ENCODE measurements at places on chromosomes 5 and 9.

GRCh38 chr9:4678679-4679267 lies 596 bp upstream of the CDC37L1 start:
- DNase-seq: no peak

DNA sequence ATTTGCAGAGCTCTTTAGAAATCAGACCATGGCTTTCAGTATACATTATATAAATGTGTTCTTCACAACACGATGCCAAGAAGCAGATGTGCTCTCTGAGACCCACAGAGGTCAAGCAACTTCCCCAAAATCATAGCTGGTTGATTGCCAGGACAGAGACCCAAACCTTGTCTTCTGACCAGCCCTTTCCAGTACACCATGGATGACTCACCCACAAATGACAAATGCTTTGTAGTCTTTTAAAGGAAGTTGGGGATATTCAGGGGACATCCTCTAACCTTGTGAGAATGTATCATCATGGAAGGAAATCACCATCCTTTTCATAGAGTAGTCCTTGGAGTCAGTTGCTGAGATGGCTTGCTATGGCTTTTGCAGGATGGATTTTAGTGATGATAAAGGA lies 30.1 kb downstream of the ZNF462 start:
- no peak for DNase-seq

DNA sequence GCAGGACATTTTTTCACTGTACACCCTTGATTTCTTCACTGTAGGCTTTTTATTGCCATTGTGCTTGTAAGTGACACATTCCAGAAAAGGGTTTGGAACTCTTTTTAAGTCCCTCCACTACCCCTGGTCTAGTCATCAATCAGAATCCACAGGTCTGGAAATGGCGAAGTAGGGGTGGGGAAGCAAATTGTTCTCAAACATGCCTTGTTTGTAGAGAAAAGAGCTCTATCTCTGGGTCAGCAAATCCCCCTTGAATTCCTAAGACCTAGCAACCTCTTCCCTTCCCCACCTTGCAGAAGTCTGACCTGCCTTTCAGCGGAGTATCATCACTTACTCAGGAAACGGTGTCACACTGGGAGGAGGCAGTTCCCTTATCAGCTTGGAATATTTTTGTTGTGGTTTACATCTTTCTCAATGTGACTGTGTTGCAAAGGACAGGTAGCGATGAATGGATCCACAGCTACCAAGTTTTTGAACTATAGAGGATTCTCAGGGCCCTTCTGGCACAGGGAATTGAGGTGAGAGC lies 3.2 kb downstream of the SH3RF2 start:
- no peak for DNase-seq

GRCh38 chr5:65127161-65127901 lies 354.4 kb downstream of the ADAMTS6 start:
- no peak for DNase-seq

GRCh38 chr5:169063316-169063953 lies 237.5 kb downstream of the SLIT3 start:
- DNase-seq: no peak

DNA sequence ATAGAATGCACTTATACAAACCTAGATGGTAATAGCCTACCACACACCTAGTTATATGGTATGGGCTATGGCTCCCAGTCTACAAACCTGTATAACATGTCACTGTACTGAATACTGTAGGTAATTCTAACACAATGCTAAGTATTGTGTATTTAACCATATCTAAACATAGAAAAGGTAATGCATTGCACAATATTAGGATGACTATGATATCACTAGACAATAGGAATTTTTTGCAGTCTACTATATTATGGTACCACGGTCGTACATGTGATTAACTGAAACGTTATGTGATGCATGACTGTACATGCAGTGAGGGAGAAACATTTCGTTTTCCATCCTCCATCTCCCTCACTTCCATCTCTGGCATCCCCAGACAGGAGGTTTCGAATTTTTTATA lies 130.5 kb downstream of the ELAVL2 start:
- no peak for DNase-seq

- no peak for DNase-seq
These were observed 44.2 kb upstream of the NOTCH1 start for GRCh38 chr9:136589766-136590763.

- no peak for DNase-seq
These were observed 221.7 kb downstream of the PCSK5 start for GRCh38 chr9:76112151-76112550.

DNA sequence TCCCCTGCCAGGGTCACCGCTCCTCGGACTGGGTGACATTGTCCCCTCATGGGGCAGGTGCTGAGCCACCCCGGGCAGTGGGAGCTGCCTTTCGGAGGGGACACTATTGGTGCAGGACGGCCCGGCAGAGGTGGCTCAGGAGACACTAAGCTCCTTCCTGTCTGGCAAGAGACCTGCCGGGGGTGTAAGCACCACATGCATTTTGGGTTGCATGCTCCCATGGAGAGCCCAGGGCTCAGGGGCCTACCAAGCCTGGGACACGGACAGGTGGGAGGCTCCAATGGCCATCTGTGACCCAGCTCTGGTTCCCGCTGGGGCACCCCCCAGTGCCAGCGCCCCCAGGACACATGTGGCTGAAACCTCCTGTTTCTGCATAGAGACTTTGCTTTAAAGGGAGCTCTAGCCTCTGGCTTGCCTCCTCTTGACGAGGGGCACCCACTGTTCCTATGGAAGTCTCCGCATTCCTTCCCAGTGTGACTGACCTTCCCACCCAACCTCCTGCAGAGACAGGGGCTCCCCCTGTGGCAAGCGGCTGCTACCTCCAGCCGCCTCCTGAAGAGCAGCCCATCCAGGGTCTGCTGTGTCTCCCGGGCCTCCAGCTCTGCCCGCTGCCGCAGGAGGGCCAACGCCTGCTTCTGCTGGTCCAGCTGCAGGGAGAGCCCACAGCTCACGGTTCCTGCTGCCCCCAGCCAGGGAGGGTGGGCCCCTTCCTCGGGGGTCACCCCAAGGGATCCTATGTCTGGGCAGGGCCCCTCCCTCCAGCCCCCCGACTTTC lies 28.1 kb downstream of the CCDC187 start:
- no peak for DNase-seq

DNA sequence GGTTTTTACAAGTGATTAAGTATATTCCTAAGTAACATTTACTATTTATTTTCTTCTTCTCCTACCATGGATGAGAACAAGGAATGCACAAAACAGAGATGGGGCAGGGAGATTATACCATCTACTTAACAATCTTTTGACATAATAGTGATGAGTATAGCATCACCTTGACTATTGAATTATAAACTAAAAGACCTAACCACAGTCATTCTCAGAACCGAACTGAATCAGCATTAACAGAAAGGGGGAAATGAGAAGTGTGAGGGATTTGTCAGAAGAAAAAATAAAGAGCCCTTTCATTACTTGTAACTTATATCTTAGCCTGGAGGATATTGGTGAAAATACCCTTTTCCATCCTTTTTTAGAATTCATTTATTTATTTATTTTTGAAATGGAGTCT lies 21.9 kb downstream of the OR2Y1 start:
- no peak for DNase-seq

DNA sequence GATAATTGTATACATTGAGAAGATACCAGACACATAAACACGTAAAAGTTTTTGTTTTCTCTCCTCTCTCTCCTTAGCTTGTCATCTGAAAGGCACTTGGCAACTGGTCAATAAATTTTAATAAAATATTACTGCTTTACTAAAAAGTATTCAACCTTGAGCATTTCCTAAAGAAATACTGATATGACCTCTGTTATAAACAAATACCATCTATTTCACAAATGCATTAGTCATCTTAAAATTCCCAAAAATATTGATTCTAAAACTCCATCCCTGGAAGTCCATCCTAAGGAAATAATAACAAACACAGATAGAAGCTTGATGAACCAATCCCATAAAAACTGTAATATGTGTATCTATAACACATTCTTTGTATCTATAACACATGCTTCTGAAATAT lies 483.2 kb downstream of the TLR4 start:
- no peak for DNase-seq

DNA sequence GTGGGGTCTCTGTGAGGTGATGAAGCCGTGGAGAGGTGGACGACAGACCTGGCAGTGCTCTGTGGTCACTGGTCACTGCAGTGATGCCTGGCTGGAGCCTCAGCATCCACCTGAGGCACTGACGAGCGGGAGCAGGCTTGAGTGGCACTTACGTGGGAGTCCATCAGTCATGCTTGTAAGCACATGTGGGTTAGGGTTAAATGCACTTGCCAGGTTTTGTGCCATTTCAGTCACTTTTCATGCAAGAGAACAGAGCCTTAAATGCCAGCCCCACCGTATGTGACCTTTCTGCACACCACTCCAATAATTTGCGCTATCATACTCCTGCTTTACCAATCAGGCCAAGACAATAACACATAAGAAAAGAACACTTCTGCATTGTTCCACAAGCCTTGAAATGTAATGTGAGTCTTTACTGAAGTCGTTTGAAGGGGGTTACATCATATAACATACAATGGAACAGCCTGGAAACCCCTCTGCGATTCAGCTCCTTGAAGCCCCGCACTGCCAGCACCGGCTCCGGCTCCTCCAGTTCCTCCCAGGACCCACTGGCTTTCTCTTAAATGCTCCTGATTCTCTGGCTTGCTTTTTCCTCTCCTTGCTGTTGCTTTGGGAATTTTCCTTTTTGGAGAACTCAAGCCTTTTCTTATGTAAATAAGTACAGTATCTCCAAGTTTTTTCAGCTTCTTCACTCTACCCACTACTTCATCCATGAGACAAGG lies 59.4 kb upstream of the CTXN3 start:
- DNase-seq: no peak

DNA sequence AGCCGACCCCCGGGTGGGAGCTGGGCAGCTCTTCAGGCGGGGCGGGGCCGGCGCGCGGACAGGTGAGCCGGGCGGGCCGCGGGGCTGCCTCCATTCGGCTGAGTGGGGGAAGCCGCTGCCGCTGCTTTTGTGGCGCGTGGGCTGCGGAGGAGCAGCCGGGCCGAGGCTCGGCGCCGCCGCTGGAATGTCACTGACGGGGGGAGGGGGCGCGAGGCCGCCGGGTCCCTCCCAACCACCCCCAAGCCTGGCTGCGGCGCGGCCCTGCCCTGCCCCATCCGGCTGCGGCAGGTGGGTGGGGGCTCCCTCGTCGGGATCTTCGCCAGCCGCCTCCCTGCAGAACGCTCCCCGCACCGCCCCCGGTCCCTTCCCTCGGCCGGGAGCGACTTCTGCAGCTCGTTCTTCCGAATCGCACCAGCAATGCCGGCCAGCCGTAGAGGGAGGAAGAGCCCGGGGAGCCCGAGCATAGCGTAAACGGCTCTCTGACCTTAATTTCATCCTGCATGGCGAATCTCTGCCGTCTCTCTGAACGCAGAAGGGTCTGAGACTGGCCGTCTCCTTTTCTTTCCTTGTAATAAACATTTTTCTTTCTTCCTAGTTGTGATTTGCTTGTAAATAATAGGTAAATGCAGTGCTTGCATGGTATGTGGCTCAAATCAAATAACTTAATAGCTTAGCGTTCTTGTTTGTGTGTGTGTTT lies 505 bp downstream of the SPTAN1 start:
- peak; percentile 68 for DNase-seq

- DNase-seq: no peak
These were observed 1765.3 kb downstream of the EFNA5 start for GRCh38 chr5:105905392-105905791.

DNA sequence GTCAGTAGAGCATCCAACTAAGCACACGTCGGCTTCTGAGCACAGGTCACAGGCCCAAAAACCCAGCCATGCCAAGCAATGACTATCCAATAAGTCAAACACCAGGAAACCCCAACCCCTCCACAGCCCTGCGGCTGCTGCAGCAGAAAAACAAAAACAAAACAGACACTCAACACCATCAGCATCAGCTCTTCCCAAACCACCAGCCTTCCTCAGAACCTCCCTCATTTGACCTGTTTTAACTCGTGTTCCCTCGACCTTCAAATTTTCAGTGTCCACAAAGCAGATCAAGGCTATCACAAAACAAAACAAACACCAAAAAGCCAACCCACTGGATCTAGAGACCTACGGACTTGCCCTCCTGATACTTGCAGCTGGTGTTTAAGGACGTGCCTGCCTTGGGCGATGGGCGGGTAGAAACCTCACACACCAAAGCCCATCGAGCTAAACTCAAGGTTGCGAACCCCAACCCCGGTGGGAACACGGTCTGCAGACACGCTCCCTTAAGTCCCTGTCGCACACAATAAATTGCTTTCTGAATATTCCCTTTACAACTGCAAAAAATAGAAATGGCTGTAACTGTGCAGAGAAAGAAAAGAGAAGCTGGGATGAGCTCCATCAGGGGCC lies 247.1 kb upstream of the ANKRD55 start:
- DNase-seq: peak; percentile 58

DNA sequence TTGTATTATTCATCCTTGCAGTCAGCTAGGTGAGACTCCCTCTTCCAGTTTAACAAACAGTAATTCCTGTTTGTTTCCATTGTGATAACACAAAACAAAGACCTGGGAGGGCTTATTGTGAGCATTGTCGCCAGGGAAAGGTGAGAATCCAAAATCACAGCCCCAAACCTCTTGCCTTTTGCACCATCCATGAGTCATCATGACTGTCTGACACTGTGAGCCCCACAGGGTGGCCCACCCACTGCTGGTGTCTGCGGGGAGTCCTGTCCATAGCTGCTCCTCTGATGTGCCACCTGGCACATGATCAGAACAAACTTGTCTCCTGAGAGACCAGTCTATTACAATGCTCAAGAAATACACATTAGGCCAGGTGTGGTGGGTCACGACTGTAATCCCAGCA lies 33.7 kb upstream of the S1PR3 start:
- DNase-seq: no peak

DNA sequence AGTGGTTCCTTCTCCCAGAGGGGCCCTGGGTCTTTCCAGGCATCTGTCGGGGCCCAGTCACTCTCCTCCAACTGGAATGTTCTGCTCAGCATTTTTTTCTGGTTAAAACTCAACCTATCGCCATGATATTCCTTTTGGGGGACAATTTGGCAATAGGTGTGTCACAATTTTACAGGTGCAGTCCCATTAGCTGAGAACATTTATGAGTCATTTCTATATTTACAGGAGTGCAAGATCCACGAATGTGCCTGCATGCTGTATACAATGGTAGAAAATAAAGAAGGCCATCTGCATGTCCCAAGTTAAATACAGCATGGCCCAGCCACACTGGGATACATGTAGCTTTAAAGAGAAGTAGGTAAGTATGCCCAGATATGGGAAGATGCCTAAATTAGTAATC lies 28.8 kb upstream of the SEMA4D start:
- DNase-seq: no peak

GRCh38 chr5:61464512-61464911 lies 132.5 kb downstream of the ZSWIM6 start:
- DNase-seq: no peak

DNA sequence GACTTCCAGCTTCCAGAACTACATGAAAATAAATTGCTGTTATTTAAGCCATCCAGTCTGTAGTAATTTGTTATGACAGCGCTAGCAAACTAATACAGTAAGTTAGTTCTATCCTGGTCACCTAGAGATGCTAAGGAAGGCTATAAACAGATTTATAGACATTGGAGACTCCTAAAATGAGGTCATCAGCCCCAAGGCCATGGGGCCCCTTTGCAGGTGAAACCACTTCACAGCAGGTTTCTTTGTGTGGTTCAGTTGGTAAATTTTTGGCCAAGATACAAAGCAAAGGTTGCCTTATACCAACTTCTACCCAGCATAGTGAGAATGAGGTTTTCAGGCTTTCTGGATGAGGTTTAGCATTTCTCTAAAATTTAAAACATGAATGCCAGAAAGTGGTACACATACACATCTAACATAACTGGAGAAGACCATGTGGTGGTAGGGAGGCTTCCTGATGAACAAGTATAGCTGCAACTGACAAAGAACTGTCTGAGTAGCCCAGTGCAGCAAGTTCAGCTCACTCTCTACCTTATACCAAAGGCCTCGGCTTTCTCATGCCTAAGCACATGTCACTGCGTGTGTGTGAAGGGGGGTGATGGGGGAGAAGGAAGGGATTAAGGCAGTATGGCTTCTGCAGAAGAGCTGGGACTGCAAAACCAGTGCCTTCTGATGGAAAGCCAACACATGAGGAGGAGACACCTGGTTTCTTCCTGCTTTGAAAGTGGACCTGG lies 264.6 kb upstream of the TAS2R1 start:
- no peak for DNase-seq

All from activated CD4-positive, alpha-beta memory T cell treated with anti-CD3 and anti-CD28 coated beads for 36 hours (primary cell).